Cerebellar nuclear complex (tissue), 1 donor: ENCODE measurements at places on chromosomes 12 and 14.

DNA sequence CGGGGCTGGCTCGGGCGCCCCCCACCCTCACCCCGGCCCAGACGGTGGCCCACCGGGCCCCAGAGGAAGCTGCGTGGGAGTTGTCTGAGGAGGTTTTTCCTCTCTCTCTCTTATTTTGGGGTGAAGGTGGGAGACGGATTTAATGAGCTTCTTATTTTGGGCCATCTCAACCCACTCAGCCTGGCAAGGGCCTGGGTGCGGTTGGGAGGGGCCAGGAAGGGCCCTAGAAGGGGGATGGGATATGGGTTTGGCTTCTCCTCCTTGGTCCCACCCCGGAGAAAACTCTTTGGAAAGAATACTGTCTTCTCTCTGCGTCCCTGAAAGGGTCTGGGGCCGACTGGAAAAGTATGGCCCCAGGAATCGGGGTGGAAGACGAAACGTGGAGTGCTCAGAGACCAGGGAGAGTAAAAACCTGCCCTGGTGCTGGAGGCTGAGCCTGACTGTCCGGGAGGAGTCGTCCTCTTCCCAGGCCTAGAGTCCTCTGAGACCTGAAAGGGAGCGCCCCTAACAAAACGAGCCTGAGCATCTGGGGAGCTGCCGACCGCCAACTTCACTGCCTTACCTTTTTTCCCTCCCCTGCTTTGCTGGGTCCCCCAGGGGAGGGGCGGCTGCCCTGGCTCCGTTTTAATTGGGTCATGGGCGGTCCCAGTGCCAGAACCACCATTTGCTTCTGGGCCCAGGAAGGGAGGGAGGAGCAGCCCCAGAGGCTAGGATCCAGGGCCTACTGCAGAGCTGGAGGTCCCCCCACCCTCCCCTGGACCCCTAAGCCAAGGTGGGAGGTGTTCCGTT is 1.6 kb downstream of the MMP14 start:
- no peak for DNase-seq

DNA sequence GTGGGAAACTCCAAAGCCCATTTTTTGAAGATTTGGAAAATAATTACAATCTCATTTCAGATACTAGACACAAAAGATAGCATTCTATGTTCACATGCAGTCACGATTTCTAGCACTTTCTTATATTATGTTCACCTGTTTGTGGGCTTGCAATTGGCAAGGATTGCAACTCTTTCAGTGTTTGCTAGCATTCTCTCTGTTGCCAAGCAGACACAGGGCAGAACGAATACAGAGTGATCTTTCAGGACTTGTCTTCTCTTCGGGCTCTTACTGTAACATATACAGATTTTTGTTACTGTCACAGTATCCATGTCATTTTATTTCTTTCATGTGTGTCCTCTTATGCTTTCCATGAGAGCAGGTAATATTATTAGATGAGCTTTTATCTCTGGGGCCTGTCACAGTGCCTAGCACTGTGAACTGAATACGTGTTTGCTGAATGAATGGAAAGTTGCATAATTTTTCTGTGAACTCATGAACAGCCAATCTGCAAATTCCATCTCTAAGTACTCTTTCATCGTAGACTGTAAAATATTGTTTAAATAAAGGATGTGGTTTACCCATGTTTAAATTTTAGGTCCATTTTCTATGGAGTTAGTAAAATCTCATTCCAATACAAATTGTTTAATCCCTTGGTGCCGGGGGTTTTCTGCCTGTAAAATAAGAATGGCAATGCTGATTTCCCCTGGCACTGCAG is 105.1 kb downstream of the BMP4 start:
- no peak for DNase-seq

GRCh38 chr12:132415327-132416120 is 74.4 kb upstream of the FBRSL1 start:
- DNase-seq = no peak

GRCh38 chr12:82486524-82487235 is 128.4 kb downstream of the METTL25 start:
- DNase-seq = no peak

- DNase-seq = no peak
These were observed 21.0 kb downstream of the C12orf75 start for GRCh38 chr12:105351523-105351922.

GRCh38 chr14:54221971-54222370 is 174.8 kb upstream of the CDKN3 start:
- DNase-seq = no peak

DNA sequence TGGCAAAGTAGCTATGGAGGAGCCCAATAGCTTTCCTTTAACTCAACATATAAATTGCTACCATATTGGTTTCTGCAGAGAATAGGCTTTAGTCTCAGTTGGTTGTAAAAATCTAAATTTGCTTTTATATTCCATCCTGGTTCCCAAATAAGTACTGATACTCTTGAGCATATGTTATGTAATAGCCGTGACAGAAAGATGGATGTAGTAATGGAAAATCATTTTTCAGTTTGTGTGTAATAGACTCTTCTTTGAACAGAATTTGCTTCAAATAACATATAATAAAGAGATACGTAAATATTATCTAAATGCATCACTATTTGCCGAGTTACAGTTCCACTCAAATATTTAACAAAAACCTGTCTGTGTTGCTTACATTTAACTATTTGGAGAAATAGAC is 271.6 kb downstream of the LRFN5 start:
- no peak for DNase-seq

GRCh38 chr12:124927201-124928094 is 13.0 kb upstream of the UBC start:
- no peak for DNase-seq

- DNase-seq = no peak
These were observed 101.2 kb upstream of the ATF7IP start for GRCh38 chr12:14264316-14264715.

GRCh38 chr12:70581208-70581607 is 56.0 kb downstream of the PTPRB start:
- DNase-seq = no peak

- no peak for DNase-seq
These were observed 385.3 kb downstream of the NPAS3 start for GRCh38 chr14:33323979-33324378.

- no peak for DNase-seq
These were observed 10.1 kb downstream of the LRTM2 start for GRCh38 chr12:1830401-1830845.

- peak; percentile 71 for DNase-seq
These were observed 53.1 kb upstream of the CCDC175 start for GRCh38 chr14:59629444-59630287.

DNA sequence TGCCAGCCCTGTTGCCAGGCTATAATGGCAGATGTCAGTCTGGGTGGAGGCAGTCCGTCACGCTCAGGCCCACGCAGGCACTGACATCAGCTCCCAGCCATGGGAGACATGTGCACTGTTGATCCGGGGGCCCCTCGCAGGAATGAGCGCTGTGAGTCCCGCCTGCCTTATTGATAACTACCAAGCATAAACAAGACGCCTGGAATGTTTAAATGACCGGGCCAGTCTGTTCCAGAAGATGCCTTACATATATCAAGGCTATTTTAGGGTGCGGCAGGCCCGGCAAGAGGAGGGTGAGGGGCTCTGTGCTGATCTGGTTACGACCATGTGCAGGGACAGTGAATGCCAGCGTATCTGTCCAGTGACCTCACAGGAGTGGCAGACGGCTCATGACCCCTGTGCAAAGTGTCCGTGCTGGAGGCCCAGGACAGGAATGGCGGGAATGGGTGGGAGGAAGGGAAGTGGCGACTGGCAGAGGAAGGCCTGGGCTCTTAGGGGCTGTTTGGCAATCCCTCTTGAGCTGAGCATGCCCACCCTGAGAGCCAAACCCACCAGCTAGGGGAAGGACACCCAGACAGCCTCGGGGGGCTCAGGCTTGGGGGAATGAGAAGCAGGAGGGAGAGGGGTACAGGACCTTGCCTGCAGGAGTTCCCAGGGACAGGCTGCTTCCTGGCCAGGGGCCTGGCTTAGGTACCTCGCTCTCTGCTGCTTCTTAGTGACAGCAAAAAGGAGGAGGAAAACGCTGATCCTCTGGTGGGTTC is 49.3 kb downstream of the DLK1 start:
- no peak for DNase-seq

DNA sequence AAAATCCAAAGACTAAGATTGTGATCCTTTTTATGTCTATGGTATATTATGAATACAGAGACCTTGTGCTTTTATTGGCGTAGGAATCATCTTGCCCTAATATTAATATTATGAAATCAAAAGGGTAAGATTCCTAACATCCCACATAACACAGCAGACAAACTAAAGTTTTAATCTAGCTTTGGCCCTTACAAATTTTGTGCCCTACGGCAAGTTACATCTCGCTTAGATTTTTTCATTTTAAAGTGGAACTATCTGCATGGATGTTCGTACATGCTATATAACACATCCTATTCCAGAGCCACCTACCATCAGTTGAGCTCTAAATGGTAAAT is 217 bp upstream of the SMIM10L1 start:
- no peak for DNase-seq

- DNase-seq = no peak
These were observed 352.1 kb downstream of the ATP23 start for GRCh38 chr12:58293308-58293982.

DNA sequence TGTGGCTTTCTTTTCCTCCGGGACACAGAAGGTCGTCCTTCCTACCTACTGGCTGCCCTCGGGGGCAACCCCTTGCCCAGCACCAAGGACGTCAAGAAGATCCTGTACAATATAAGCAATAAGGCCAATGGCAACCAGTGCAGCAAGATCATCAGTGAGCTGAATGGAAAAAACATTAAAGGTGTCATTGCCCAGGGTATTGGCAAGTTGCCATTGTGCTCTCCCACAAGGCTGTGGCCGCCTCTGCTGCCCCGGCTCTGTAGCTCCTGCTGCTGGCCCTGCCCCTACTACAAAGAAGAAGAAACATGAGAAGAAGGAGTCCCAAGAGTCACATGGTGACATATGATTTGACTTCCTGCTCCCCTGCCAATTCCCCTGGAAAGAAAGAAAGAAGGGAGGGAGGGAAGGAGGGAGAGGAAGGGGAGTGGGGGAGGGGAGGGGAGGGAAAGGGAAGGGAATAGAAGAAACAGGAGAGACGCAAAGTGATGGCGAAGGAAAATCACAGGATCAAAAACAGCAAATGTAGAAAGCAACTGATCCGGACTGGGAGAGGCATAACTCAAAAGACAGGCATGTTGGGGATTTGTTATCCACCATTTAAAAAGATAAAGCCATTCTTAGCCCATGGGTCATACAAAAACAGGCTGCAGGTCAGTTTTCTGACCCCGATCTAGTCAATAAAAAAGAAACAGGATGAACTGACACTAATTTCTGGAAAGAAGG is 61.3 kb upstream of the RESF1 start:
- no peak for DNase-seq

DNA sequence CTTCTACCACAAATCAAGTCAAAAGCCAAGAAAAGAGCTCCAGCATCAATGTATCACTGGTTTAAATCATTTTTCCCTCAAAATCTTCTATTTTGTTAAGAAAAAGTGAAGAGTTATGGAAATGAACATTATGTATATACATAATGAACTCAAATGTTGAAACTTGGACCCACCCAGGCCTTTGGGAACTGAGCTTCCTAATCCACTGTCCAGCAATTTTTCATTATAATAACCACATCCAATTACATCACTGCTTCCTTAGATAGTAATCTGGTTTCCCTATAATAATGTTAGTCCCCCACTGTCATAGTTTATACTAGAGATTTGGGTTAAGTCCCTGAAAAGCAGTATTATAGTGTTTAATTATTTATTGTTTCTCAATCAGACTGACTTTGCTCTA is 170.9 kb downstream of the PIK3C2G start:
- DNase-seq = no peak

DNA sequence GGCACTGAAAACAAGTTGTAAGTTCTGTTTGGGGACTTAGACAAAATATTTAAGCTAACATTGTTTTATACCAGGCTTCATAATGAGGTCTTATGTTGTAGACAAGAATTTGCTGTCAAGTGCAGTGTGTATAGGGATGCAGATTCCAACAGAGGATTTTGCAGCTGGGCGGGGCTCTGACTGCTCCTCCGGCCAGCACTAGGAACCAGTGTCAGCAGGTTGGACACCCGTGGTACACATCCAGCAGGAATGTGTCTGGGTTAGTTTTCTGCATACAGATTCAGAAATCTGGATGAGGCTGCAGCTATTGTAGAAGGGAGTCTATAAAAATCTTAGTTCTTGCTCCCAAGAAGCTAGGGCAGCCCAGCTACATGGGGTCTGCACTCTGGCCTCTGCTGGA is 194.3 kb upstream of the RBM19 start:
- no peak for DNase-seq

GRCh38 chr12:120085920-120086645 is 30.5 kb downstream of the RAB35 start:
- no peak for DNase-seq

DNA sequence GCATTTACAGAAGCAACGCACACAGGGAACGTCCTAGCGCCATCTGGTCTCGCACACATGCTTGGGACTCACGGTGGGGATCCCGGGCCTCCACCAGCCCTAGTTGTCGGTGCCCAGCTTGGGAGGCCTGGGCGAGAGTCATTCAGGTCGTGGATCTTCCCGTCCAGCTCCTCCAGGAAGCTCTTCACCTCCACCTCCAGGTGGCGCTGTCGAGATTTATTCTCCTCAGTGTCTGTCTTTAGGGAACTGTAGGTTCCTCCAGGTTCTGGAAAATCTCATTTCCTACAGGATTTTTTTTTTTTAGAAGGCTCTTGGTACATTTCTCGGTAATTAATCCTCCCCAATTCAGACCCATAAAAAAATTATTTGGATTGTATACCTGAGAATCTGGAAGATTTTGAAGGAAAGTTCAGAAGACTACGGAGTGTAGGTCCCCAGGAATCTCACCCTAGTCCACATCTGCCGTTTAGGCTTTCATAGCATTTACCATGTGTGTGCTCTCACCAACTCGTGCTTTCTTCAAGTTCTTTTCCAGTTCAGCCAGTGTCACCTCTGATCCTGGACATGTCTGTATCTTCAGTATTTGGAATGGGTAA is 910.0 kb downstream of the TMEM121 start:
- no peak for DNase-seq

GRCh38 chr12:110280392-110280778 is 662 bp upstream of the ATP2A2 start:
- peak; percentile 65 for DNase-seq

GRCh38 chr12:25187781-25188180 is 7.2 kb downstream of the DNAI7 start:
- DNase-seq = no peak

DNA sequence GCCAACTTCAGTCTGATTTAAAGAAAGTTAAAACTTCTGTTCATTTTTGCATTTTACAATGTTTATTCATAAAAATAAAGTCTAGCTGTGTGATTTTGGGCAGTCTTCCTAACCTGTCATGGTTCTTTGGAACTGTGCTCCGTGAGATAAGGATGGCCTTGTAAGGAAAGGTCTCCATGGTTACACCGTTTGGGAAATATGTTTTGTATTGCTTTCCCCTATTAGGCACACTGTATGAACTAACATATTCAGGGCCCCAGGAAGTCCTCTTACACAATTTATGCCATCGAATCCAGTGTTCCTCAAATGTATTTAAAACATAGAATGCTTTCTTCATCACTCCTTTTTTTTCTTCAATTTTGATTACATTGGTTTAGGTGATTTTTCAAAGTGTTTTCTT is 54.5 kb downstream of the APAF1 start:
- no peak for DNase-seq

DNA sequence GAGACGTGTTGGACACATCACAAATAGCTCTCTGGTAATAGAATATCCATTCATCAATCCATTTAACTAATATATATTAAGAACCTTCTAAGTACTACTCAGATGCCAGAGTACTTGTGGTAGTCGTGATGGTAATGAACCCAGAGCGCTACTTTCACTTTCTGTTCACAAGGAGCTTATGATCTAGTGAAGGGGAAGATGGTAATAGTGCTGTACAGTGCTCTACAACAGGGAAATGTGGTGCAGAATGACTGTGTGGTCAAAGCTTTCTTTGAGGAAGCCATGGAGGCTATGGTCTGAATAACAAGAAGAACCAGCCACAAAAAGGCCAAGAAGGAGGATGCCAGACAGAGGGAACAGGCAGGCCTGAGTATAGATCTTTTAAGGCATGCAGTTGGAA is 212.0 kb downstream of the PTPRO start:
- no peak for DNase-seq
